Fibroblast of villous mesenchyme (primary cell): ENCODE measurements at places on chromosomes 4 and X. TPM values are rescaled to one million over a fixed set of nuclear protein-coding genes. Genes with fewer than 3 reads are reported as not detected.

DNA sequence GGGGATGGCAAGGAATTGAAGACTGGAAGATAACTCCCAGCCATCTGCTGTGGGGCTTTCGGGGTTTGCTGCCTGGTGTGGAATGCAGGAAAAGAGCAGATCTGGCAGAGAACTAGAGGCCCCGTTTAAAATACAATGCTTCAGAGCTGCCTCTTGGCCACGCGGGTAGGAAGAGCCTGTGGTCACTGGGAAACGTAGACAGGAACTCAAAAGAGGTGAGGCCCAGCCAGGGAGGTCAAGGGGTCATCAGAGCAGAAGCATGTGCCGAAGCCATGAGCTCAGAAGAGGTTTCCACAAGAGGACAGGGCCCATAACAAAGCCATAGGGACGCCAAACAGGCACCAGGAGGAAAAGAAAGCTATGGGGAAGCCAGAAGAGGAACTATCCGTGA, 14.5 kb upstream of the STS start:
- DNase-seq = peak; percentile 33

GRCh38 chrX:43560247-43560946, 95.7 kb upstream of the MAOA start:
- no peak for DNase-seq

DNA sequence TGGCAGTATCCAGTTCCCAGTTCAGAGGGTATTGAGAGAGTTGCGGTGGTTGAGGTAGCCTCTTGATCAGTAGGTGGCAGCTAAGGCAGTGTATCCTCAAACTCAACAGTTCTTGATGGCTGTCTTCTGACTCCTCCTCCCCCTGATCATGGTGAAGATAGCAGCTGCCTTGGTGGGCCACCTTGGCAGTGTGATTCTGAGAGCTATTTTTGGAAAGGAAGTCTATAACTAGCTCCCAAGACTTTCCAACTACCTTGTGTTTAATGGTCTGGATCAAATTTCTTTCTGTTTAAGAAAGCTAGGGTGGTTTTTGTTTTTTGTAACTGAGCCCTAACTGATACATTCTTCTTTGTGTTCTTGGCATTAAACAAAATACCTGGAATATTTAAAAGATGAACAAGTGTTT, 10.5 kb upstream of the TBC1D19 start:
- DNase-seq = no peak

DNA sequence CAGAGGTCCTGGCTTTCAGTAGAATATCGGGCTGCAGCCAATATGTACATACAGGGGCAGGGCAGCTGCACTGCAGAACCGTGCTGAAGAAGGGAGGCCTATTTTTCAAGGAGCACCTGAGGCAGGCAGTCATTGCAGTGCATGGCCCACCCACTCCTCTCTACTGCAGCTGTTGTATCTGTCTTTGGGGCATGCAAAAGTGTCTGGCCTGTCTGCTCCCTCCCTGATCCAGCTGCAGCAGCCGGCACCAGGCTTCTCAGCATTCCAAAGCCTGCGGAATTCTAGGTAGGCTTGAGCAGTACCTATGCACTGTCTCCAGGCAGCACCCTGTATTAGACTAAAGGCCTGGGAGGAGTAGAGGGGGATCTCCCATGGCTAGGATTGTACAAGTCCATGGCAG, 415.2 kb upstream of the MAGEB16 start:
- no peak for DNase-seq

The HNRNPH2 gene
- total RNA-seq = 57.3 and 74.7 TPM in 2 replicates
